ENCODE measurements at places on chromosomes 16 and 17.

DNA sequence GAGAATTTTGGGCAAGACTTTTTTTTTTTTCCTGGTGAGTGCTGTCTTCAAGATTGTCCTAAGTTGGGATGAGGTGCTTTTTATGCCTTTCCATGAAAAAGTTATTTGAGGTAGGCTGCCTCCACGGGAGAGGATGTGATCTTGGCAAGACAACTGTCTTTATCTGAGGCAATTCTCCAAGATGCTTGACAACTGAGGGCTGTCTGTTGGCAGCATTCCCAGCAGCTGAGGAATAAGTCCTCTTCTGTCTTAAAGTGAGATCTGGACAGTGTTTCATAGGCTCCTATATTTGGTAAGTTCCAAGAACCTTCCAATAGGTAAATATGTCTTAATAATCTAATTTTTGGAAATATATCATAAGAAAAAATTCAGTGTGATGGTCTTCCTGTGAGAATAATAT lies 662.0 kb downstream of the CDH11 start:
- DNase-seq = no peak

GRCh38 chr17:80926591-80927250 lies 64.9 kb upstream of the CHMP6 start:
- DNase-seq = no peak

DNA sequence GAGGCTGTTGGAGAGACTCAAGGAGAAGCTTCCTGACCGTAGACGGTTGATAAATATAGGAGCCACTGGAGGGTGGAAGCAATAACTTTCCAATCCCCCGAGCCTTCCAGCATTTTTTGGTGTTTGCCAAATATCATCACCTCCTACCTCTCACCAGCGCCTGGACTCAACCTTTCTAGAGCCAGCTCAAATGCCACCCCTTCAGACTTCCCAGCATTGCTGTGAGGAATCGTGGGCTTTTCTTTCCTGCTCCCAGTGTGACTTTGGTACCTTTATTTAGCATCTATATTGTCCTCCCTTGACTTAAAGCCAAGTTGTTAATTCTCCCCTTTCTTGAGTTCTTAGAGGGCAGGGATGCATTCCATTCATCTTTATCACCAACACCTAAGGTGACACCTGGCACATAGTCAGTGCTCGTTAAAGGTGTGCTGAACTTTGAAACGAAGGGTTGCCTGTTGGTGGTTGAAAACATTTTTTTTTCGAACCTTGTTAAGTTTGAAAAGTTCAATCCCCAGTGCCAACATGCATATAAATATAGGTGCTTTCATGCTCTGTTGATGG lies 35.3 kb upstream of the CCR7 start:
- DNase-seq = no peak

- no peak for DNase-seq
Measured at GRCh38 chr16:87198328-87198832, 118.8 kb downstream of the C16orf95 start.

- DNase-seq = peak; percentile 45
Measured at GRCh38 chr17:29155227-29155965, 24.8 kb downstream of the MYO18A start.
